ENCODE measurements at places on chromosomes 16 and 17.

DNA sequence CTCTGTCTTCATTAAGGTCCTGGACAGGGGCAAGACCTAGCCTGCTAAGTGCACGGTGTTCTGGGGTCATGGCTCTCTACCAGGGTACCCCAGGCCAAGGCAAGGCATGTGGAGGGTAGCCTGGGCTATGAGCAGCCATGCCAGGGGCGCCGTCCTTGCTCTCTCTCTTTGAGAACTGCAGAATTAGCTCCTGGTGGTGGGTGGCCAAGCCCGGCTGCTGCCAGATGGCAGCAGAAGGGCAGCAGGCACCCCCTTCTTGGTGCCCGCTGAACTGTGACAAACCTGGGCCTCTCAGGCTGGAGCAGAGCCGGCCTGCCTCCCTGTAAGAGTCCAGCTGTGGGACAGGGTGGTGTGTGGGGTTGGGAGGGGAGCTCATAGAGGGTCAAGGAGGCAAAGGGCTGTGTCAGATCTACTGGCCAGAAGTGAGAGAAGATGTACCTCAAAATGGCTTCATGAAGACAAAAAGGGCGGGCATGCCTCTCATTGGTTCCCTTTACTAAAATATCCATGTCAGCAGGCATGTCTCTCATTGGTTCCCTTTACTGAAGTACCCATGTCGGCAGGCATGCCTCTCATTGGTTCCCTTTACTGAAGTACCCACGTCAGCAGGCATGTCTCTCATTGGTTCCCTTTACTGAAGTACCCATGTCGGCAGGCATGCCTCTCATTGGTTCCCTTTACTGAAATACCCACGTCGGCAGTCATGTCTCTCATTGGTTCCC is 81.7 kb upstream of the SDK2 start:
- no peak for DNase-seq

DNA sequence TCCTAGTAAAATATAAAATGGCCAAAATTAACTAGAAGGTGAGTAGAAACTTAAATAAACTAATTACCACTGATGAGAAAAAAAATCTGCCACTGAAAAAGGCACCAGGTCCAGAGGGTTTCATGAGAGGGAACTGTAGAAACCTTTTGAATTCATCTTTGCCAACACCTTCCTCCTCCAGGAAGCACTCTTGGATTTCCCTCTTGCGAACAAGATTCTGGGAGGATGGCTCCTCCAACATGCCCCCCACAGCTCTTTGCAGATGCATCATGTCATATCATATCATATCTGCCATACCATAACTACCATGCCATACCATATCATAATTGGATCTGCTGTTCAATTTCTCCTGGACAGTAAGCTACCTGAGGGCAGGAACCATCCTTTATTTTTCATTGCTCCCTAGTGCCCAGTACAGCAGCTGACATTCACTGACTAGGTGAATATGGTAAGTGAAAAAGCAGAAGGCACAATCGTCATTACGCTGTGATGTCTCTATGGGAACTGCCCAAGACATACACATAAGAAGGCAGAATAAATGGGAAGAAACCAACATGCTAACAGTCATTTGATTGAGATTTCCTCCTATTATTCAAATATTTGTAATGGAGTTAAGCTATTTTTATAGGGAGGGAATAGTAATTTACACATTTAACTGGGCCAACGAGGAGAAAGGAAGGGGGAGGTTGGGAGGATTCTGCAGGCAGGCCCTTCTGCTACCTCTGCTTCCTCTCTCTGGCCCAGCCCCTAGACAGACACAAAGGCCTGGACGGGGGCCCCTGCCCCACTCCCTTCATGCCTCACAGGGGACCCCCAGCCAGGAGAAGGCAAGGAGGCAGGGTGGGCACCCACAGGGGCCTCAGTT is 110.1 kb upstream of the SMURF2 start:
- DNase-seq = no peak

DNA sequence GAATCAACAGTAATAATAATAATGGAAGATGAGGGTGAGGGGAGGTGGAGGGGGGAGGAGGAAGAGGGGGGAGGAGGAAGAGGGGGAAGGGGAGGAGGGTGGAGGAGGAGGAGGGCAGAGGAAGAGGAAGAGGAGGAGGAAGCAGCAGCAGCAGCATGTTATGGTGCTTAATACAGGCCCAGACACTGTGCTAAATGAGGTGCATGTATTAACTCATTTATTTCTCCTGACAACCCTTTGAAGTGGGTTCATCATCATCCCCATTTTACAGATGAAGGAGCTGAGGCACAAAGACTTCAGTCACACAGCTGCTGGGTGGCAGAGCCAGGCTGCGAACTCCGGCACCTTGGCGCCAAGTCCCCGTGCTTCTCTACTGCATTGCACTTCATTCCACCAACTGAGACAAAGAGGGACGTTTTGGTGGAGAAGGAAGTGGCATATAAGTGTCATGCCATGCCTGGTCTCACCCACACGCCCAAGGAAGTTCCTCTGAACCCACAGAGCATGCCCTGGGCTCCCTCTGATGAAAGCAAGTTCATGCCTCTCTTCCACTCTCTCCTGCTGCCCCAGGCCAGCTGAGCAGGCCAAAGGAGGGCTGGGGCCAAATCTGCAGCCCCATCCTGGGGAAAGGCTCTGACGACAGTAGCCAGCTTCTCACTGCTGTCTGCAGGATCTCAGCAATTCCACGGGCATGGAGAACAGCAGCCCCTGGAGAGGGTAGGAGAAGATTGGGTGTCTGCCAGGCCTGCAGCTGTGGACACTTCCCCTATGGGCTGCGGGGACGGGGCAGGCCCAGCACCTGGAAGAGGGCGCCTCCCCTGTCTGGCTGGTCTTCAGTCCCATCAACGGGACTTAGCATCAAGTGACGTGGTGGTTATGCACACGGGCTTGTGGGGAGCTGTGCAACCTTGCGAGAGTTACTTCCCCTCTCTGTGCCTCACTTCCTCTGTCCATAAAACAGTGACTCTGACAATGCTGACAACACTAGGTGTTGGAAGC is 21.8 kb downstream of the XYLT1 start:
- peak; percentile 70 for DNase-seq

DNA sequence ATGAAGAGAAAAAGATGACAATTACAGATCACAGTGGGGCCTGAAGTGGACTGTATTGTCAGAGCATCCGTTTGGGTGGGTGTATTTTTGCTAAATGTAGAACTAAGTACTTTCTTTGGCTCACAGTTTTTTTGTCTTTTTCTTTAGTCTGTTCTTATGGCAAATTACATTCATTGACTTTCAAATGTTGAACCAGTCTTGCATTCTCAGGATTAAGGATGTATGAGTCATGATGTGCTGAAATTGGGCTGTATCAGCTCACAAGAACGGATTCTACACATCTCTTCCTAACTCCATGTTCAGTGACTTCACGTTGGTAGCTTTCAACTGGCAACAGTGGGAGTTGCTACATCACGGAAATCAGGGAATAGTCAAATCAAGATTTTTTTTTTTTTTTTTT is 66.5 kb downstream of the TEX2 start:
- no peak for DNase-seq

DNA sequence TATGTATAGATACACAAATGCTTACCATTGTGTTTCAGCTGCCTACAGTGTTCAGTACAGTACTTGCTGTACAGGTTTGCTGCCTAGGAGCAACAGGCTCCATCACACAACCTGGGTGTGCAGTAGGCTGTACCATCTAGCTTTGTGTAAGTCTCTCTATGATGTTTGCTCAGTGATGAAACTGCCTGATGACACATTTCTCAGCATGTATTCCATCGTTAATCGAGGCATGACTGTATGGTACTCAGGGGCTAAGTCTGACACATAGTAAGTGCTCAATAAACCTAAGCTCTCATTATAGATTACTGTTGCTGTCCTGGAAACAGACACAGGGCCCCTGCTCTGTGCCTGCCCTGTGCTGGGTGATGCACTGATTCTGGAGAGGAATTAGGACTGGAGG is 18.1 kb downstream of the KCNJ12 start:
- DNase-seq = no peak

DNA sequence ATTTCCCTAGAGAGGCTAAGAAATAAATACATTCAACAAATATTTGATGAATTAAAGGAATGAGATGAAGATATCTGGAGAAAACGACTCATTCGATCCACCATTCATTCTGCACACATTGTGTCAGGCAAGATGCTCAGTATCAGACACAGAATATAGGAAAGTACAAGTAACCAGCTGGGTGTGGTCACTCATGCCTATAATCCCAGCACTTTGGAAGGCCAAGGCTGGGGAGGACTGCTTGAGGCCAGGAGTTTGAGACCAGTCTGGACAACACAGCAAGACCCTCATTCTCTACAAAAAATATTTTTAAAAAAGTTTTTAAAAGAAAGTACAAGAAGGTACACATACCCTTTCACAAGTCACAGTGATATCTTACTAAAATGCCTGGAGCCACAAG is 42.3 kb downstream of the CRLF3 start:
- no peak for DNase-seq

DNA sequence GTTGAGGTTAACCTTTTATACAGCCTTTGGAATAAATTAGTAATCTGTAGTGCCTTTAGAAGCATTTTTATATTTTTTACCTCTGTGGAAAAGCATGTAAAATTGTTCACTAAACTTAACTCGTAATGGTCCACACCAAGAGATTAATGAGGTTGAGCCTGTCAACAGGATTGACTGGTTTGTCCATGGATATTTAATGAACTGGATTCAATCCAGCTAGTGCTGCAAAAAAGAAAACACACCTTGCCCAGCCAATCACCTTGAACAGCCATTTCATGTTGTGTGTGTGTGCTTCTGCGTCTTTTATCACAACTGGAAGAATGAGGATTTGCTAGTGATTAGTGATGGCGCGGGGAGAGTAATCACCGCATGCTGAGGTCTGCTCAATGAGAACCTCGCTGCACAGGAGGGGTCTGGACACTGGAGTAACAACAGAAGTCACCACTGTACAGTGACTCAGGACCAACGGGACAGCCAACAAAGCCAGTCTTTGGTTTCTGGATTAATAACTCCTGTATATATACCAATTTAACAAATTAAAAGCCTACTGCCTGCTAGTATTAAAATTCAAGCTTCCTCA is 33.7 kb downstream of the LITAFD start:
- DNase-seq = no peak

GRCh38 chr17:63705657-63706056 is 5.7 kb upstream of the LIMD2 start:
- no peak for DNase-seq

- DNase-seq = no peak
These were observed 304.0 kb downstream of the MAF start for GRCh38 chr16:79296491-79296890.

- DNase-seq = no peak
These were observed 728 bp upstream of the NMT1 start for GRCh38 chr17:45060382-45060796.

GRCh38 chr17:48051283-48051682 is 3.1 kb downstream of the NFE2L1 start:
- DNase-seq = no peak

GRCh38 chr17:27671591-27671910 is 40.6 kb downstream of the LGALS9 start:
- DNase-seq = no peak

GRCh38 chr16:84532855-84533486 is 28.5 kb upstream of the MEAK7 start:
- no peak for DNase-seq

- DNase-seq = no peak
These were observed 1691.4 kb downstream of the TP53TG3F start for GRCh38 chr16:35150805-35151312.

DNA sequence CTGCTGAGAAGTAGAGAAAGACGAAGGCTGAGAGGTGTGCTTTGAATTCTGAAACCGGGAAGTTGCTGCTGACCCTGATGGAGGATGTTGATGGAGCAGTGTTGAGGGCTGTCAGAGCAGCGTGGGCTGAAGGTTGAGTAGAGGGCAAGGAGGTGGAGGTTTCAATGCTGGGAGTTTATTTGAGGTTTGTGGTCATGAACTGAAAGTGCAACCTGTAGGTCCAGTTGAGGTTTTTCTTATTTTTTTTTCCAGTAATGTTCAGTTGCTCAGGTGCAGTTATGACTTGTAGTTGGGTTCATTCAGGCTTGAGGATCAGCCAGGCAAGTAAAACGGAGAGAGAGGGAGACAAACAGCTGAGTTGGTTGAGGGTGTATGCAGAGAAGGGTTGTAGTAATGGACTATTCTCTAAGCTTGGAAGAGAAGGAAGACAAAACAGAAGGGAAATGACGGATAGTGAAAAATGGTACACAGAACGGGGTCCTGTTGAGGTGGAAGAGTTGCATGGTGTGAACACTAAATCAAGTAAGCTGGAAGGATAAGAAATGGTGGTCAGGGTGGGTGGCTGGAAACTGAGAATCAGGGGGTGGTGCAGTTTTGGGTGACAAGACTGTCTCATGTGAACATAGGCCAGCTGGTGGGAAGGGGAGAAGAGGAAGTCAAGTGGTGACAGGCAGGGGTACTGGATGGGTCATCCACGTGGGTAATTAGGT is 8.7 kb upstream of the UBE2G1 start:
- no peak for DNase-seq

- DNase-seq = no peak
These were observed 9.4 kb upstream of the NPTX1 start for GRCh38 chr17:80485846-80486245.

GRCh38 chr17:55635253-55635914 is 87.3 kb downstream of the TMEM100 start:
- peak; percentile 58 for DNase-seq

DNA sequence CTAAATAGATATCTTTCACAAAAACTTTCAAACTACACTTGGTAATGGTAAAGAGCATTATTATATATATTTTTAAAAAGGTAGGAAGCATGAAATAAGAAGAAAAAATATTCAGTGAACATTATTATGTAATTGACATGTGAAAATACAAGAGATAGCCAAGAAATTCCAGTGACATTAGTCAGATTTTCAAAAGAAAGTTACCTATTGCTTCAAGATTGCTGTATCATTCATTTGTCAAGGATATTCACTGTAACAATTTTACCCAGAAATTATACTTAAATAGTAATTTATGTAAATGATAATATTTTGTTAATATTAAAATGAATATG is 350.2 kb downstream of the KIF2B start:
- no peak for DNase-seq

DNA sequence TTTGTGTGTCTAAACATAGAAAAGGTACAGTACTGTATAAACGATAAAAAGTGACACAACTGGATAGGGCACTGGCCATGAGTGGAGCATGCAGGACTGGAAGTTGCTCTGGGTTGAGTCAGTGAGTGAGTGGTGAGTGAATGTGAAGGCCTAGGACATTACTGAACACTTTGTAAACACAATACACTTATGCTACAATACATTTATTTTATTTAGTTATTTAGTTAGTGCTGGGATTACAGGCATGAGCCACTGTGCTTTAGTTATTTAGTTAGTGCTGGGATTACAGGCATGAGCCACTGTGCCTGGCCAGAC is 4.6 kb downstream of the CFAP20 start:
- DNase-seq = no peak

DNA sequence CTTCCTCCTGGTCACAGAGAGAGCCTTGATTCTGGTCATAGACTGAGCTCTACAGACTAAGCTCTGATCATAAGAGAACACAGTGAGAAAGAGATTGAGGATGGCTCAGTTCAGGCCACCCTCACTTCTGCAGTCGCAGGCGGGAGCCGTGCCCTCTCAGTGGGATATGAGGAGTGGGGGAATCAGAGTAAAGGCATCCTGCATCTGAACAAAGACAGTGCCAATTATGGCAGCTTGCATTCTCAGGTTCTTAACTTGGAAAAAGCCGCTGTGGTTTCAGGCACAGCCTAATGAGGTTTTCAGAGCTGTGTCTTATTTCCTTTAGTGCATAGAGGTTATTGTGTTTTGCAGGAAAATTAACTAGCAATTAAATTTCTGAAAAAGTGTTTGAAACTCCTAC is 134.4 kb upstream of the NLRP1 start:
- no peak for DNase-seq

All from muscle of back (tissue), 13 donors.